ENCODE measurements at places on chromosomes 3 and 15. TPM values are rescaled to one million over a fixed set of nuclear protein-coding genes. Genes with fewer than 3 reads are reported as not detected.

DNA sequence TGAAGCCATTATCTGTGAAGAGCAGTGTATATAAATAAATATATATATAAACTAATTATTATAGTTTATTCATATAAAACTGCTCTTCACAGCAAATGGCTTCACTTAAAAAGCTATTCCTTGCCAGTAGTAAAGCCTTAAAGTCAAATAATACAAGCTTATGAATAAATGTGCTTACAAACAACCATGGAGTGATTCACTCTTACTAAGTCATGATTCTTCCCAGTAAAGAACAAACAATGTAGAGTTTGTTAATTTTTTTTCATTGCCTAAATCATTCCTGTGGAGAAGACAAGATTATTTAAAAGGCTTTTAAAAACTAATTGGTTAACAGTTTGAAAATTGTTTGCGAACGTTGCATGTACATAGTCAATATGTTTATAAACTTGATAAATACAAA lies 140.7 kb downstream of the PLCH1 start:
- no peak for DNase-seq

DNA sequence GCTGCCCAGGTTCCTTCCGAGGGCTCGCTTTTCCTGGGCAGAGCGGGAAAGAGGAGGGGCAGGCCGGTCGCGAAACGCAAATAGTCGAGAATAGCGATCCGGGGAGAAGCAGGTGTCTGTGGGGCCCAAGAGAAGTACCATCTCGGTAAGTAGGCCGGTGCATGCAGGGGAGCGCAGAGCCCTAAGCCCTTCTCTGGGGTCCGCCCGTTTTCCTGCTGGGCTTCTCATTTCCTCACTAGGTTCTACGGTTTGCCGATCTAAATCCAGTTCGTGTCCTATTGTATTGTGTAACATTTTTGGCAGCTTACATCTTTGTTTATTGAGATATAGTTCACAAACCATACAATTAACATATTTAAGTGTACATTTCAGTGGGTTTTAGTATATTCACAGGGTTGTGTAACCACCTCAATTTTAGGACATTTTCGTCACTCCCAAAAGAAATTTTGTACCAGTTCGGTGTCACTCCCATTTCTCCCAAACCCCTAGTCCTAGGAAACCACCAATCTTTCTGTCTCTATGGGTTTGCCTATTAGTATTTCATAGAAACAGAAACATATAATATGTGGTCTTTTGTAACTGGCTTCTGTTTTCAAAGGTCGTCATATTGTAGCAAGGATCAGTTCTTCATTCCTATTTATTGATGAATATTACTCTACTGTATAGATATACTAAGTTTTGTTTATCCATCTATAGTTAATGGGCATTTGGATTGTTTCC lies 6.8 kb upstream of the TRIM69 start:
- peak; percentile 14 for DNase-seq

GRCh38 chr3:104437891-104438290 lies 928.8 kb upstream of the ALCAM start:
- DNase-seq = no peak

IL16 gene
- 415 TPM for total RNA-seq

DNA sequence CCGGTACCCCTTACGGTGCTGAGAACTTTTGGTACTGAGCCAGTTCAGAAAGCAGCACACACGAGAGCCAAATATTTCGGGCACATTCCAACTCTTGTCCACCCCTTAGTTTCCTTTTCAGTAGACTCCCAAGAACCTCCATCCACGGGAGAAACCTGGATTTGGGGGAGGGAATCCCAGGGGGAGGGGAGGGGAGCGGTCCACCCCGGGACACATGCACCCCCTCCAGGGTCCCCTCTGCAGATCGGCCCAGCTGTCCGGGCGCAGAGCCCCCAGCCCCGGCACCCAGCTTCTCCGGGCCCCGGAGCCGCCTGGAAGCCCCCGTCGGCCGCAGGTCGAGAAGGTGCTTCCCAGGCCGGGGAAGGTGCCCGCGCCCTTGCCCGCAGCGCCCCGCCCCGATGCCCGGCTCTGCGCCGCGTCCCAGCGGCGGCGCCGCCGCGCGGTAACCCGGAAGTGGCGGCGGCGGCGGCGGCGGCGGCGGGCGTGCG lies 455 bp upstream of the ABHD17C start:
- no peak for DNase-seq

DNA sequence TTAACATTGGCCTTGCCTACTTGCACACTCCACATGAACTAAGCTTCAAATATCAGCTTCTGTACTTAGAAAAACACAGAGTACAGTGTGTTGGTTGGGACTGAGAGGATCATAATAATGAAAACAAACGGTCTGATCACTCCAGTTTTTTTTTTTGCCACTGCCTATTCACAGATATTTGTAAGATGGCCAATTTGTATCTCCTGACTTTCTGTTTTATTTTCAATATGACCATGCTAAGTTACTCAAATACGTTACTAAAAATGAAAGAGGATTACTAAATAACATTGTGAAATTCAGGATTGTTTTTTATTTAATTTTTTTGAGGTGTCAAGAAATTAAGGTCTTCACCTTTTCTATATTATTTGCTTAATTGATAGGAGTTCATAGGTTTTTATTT lies 595.1 kb downstream of the TUSC7 start:
- no peak for DNase-seq

DNA sequence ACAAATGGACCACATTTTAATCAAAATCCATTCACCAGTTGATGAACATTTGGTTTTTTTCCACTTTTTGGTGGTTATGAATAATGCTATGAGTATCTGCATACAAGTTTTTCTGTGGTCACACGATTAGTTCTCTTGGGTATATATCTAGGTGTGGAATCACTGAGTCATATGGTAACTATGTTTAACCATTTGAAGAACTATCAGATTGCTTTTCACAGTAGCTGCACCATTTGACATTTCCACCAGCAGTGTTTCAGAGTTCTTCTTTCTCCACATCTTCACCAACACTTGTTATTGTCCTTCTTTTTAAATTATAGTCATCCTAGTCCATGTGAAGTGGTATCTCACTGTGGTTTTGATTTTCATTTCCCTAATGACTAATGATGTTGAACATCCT lies 33.3 kb upstream of the ATG7 start:
- no peak for DNase-seq

CERS3 gene
- 1.3 TPM for total RNA-seq

GRCh38 chr3:33602829-33603228 lies 115.2 kb downstream of the CLASP2 start:
- DNase-seq = no peak

DNA sequence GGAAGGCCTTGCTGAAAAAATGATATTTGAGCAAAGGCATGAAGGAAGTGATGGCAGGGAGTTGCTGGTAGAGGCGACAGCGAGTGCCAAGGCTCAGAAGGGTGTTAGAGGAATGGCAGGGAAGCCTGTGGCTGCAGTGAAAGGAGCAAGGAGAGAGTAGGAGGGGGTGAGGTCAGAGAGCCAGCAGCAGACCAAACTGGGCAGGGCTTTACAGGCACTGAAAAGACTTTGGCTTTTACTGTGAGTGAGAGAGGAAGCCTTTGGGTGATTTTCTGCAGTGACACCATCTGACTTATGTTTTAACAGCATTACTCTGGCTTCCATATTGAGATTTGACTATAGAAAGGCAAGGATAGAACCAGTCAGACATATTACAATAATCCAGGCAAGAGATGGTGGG lies 11.4 kb downstream of the TICRR start:
- no peak for DNase-seq

TRPC1 gene
- 4.5 TPM for total RNA-seq

SPTBN5 gene
- 0.96 TPM for total RNA-seq

DNA sequence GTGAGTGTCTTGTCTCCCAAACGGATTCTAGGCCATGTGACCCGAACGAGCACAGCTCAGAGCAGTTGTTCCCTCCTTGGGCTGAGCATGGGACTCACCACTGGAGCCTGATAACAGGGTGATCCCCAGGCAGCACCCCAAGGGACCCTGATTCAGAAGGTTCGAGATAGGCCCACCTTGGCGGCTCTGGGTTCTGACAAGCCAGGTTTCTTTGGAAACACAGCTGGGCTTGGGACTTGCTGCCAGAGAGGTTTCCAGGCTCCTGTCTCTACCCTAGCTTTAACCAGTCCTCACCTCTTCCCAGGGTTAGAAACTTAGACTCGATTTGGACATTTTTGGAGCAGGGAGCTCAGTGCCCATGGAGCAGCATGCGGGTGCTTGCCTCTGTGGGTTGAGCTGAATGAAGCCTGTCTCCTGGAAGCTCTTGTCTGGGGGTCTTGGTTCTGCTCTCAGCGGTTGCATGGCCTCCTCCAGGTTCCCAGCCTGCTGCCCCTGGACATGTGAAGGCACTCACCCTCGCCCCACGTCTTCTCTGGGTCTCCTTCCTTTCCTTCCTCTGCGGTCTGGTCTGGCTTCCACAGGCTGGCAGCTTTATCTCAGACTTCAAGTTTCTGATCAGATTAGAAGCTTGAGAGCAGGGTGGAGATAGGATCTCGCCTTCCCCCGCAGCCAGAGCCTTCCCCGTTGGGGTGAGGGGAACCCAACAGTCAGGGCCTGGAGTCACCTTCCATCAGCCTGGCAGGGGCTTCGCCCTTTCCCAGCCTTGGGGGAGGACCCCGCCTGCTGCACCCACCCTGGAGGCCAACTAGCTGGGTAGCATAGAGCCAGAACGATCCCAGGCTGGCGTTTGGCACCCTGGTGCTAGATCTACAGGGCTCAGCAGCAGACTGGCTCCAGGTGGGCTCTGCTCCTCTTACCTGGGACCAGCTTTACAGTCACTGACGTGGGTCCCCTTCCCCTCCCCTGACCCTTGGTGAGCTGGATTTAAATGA lies 21.0 kb downstream of the PAQR5 start:
- DNase-seq = no peak

DNA sequence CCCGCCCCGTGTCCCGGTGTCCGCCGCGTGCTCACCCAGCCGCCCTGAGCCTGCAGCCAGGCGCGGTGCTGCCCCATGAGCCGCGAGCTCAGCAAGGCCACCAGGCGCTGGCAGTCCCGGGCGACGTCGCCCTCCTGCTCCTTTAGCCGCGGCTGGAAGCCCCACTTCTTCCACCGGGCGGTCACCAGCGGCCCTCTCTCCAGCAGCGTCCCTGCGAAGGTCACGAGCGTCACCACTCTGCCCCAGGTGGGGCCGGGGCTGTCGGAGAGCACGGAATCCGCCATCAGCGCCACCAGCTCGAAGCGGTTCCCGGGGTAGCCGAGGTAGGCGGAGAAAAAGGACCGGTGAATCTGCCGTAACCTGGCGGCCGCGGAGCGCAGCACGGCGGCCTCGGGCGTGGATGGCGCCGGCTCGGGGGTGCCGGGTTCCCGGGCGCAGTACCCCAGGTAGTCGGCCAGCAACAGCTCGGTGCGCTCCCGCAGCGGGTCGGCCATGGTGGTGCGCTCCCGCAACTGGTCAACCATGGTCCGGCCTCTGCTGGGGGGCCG lies 298 bp downstream of the BCL2L10 start:
- DNase-seq = peak; percentile 53

MKRN2OS gene
- total RNA-seq = not detected

- DNase-seq = no peak
These were observed 206.3 kb upstream of the PRICKLE2 start for GRCh38 chr3:64431526-64432091.

GRCh38 chr3:159662549-159662948 lies 326.1 kb upstream of the IL12A start:
- DNase-seq = no peak

DNA sequence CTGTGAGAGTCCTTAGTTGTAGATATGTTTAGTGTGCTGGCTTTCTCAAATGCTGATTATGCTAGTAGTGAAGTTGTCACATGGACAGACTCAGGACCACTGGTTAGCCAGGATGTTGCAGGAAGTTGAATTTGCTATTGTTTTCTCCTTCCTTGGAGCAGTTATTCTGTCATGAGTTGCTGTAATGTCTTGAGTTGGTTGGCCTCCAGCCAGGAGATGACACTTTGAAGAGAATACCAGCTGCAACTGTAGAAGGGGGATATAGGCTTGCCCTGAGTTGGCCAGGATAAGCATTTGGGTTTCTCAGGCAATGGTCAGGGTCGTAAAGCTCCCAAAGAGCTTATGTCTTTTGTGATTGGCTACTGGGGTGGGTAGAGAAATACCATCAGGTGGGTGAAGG lies 206.7 kb downstream of the ZNF621 start:
- DNase-seq = no peak

- DNase-seq = no peak
These were observed 224.9 kb upstream of the ZNF717 start for GRCh38 chr3:76010252-76010651.

TAGLN3 gene
- total RNA-seq = not detected

- DNase-seq = peak; percentile 24
These were observed 18.1 kb upstream of the PTPN23 start for GRCh38 chr3:47362701-47363100.

GATA2 gene
- total RNA-seq = not detected

- no peak for DNase-seq
These were observed 184.8 kb downstream of the SHQ1 start for GRCh38 chr3:72663429-72663828.

RPN1 gene
- total RNA-seq = 79.6 TPM

DNA sequence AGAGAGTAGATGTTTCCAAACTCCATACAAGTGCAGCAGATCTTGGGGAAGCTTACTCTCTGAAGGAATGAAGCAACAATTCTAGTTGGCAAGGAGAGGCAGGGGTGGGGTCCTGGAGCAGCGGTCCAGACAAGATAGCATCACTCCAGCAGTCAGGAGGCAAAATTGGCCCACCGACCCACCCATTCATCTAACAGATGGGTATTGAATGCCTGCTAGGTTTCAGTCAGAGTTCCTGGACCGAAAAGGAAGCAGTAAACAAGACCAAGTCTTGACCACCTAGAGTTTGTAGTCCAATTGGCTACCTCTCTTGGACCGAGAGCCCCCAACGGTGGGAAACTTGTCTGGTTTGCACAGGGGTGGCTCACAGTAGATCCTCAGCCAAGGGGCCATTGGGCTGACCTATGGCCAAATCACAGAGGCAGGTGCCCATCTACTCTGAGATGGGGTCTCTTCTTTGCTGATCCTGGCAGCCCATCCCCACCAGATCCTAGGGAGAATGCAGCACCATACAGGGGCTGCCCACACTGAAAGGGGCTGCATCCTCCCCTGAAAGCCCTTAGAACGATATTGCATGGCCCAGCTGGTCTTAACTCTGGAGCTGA lies 74.3 kb downstream of the CORO2B start:
- no peak for DNase-seq

DNA sequence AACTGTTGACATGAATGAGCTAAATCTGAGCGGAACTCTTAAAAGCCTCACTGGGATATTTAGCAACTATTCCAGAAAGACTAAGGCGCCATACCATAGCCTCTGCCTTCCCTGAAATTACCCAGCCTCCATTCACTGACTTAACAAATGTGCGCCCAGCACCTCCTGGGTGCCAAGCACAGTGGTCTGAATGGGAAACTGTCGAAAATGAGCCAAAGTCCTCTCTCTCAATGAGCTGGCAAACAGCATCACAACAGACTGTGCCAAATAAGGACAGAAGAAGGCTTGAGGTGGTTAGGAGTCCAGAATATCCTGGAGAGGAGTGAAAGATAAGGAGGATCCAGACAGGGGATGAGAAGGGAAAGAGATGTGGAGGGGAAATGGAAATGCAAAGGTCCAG lies 332.4 kb downstream of the MAGI1 start:
- DNase-seq = no peak

DNA sequence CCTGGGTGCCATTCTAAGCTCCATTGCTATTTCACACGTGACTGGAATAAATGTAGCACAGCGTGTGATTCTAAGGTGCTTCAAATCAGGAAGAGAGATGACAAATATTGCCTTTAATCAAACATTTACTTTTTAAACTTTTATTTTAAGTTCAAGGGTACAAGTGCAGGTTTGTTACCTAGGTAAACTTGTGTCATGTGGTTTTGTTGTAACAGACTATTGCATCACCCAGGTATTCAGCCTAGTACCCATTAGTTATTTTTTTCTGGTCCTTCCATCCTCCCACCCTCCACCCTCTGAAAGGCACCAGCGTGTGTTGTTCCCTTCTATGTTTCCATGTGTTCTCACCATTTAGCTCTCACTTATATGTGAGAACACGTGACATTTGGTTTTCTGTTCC lies 510.8 kb downstream of the PLOD2 start:
- no peak for DNase-seq

SERINC4 gene
- total RNA-seq = 0.23 TPM
